ENCODE measurements at places on chromosomes 7 and 10.
A peak's percentile ranks its signal among the peaks of the same experiment; 100 is the strongest.

DNA sequence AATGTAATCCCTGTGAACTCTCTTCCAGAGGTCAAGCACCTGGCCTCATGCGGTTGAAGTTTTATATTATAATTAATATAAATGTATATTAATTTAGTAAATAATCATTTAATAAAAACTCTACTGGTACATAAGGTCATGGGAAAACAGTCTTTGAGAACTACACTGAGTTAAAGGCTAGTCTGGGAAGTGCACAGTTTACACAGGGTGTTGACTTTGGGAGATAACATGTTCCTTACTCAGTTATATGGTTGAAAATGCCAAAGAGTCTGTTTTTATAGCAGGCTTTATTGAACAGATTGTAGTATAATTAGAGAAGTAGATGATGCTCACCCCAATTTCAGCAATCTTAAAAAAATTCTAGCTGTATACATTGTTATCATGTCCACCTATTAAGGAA lies 735.9 kb downstream of the GATA3 start:
- DNase-seq, result no peak

DNA sequence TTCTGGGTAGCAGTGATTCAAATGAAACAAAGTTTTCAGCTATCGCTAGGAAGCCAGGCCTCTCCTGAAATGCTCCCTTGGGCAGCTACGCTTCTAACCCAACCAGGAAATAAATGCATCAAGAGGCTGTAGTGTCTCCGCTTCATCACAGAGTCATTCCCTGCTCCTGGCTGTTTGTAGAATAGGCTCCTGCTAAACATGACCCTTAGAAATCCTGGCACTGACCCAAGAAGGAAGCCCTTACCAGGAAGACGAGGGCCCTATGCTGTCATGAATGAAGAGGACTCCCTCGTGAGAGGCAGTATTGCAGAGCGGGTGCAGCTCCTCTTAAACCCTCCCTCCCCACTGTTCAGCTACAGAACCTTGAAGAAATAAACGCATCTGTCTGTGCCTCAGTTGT lies 48.3 kb downstream of the NOD1 start:
- no peak for DNase-seq

GRCh38 chr10:21519941-21520436 lies 5.5 kb downstream of the SKIDA1 start:
- no peak for DNase-seq

GRCh38 chr7:108459922-108460551 lies 3.8 kb upstream of the NRCAM start:
- DNase-seq, result no peak

GRCh38 chr7:108263425-108263824 lies 133.3 kb upstream of the LAMB4 start:
- no peak for DNase-seq

- DNase-seq, result peak; percentile 48
These were observed 40.9 kb upstream of the ZNF32 start for GRCh38 chr10:43689618-43689954.

DNA sequence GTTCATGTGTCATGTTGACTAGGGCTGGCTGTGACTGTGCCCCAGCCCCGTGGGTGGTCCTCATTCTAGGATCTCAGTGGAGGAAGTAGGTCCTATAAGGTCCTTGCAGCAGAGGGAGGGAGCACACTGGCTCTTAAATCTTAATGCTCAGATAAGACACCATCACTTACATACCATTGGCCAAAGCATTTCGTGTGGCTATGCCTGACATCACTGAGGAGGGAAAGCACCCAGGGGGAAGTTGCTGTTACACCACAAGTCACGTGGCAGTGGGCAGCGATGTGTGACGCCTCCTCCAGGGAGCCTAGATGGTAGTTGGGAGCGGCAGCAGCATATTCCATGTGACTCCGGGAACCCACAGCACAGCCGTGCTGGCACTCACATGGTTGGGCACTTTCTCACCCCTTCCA lies 224.7 kb upstream of the SH2B2 start:
- DNase-seq, result no peak

- no peak for DNase-seq
These were observed 26.7 kb downstream of the ERCC6 start for GRCh38 chr10:49512121-49512809.

DNA sequence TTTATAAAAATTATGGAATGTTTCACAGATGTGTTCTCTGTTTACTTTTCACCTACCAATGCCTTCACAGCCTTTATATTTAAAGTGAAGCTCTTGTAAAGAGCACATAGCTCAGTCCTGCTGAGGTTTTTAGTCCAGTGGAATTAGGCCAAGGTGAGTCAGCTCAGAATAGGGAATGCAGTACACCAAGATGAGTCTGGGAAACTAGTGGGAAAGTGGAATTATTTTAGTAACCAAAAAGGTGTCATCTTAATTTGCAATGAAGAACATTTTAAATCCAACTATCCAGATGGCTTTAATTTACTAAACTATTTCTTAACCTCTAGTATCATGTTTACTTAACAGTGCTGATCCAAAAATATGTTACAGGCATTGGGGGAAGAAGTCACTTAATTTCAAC lies 236.3 kb upstream of the CTBP2 start:
- no peak for DNase-seq

DNA sequence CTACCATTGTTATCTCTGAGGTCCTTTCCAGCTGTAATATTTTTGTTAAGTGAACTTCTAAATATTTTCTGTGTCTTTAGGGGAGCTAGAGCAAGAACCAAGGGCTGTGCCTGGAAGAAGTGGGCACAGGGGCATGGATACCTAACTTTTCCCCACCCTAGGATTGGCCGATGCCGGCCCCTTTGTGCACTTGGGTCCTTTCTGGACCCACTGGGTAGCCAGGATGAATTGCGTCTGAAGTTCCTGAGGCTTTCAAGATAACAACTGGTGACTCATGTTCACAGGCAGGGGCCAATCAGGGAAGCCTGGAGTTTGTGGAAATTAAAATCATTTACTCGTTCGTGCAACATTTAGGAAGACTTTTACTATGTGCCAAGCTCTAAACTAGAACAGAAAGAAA lies 758 bp downstream of the DPCD start:
- DNase-seq, result no peak

GRCh38 chr7:142381727-142382390 lies 124.0 kb upstream of the PRSS58 start:
- no peak for DNase-seq

GRCh38 chr10:86373828-86374227 lies 7.2 kb upstream of the GRID1 start:
- no peak for DNase-seq

- no peak for DNase-seq
These were observed 255.8 kb downstream of the TWIST1 start for GRCh38 chr7:18861514-18862118.

- DNase-seq, result no peak
These were observed 6.5 kb downstream of the GNB2 start for GRCh38 chr7:100679927-100680575.

GRCh38 chr10:64206409-64206808 lies 685.2 kb downstream of the REEP3 start:
- no peak for DNase-seq

Measured in amygdala (tissue), 56 donors.